ENCODE measurements at places on chromosomes 5 and 9.

DNA sequence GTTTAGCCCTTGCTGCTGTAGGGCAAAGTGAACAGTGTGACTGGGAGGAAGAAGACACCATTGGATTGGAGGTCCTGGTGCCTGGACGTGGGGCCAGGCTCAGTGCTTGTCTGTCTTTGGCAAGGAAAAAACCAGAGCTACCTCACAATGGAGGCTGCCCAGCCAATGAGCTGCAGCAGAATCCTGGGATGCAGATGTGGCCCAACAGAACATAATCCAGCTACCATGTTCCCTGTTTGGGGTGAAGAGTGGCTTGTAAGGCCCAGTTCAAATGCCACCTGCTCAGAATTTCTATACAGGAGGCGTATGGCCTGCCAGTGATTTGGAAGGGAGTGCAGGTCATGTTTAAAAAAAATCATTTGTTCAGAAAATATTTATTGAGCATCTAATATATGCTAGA is at the start of gene SLC36A3:
Gene SLC36A3, minus strand, starts transcription at position 101 of the 400 bp plus-strand sequence. CDS start 412 bp downstream, outside the sequence.
- no peak for DNase-seq

DNA sequence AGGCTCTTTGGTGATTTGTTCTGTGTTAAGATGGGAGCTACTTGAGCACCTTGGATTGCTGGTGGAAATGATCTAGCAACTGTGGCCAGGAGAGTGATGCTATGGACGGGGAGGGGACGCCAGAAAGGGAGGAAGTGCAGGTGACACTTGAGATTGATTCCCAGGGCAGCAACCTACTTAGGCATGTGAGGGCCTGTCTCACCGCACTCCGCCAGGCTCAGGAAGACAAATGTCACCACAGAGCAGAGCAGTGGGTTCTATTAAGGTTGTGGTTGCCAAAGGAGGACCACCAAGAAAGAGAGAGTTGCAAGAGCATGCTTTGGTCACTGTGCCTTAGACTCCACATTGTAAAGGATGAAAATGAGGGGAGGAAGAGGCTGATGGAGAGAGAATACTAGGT is 404.3 kb downstream of the IRX1 start:
- DNase-seq = no peak

GRCh38 chr5:74919487-74919886 is 53.3 kb upstream of the FAM169A start:
- DNase-seq = peak; percentile 46

DNA sequence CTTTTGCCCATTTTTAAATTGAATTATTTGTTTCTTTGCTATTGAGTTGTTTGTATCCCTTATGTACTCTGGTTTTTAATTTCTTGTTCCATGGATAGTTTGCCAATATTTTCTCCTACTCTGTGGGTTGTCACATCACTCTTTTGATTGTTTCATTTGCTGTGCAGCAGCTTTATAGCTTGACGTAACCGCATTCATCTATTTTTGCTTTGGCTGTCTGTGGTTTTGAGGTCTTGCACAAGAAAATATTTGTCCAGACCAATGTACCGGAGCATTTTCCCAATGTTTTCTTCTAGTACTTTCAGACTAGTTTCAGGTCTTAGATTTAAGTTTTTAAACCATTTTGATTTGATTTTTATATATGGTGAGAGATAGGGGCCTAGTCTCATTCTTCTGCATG is 36.2 kb upstream of the ZNF366 start:
- DNase-seq = no peak

GRCh38 chr5:170316937-170317336 is 19.4 kb upstream of the LCP2 start:
- no peak for DNase-seq

GRCh38 chr5:133838286-133838685 is 130.1 kb downstream of the C5orf15 start:
- DNase-seq = no peak

DNA sequence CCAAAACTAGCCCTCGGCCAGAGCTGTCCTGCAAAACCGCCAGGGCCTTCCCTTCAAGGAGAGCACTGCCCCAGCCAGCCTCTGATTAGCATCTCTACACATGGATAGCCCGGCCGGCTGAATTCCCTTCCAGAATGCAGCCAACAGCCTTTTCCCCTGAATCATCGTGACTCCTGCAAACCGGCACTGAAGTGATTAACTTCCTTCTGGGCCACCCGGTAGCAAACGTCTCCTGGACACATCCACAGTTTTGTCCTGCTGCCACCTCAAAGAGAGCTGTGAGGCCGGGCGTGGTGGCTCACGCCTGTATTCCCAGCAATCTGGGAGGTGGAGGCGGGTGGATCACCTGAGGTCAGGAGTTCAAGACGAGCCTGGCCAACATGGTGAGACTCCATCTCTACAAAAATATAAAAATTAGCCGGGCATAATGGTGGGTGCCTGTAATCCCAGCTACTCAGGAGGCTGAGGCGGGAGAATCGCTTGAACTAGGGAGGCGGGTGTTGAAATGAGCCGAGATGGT is 21.1 kb upstream of the EEIG1 start:
- no peak for DNase-seq

DNA sequence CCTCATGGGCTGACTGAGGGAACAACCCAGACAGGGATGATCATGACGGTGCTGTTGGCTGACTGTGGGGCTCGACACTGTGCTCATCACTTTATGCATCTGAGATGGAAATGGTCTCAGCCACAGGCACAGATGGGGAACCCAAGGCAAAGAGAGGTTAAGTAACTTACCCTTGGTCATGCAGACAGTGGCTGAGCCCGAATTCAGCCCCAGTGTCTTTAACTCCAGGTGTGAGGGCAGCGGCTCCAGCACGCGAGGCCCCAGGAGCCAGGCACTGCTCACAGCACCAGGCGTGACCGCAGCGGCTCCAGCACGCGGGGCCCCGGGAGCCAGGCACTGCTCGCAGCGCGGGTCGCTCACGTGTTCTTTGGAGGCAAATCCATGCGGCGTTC is 45.3 kb upstream of the FCN1 start:
- no peak for DNase-seq

DNA sequence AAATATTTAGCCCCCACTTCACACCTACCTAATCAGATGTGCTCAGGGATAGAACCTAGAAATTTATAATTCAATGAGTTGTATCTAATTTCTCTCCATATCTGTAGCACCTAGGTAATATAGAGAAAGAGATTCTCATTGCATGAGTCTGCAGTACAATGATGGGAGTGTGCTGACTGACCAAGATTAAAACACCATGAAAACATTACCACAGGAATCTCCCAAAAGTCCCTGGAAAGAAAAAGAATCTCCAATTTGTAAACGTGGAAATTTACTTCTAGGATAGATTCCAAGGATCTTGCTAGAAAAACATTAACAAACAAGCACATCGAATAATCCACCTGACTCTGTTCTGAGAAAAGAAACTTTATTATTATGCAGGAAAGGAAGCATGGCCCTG is 45.0 kb upstream of the DMRTA1 start:
- DNase-seq = no peak

GRCh38 chr9:13570068-13570974 is 290.8 kb upstream of the MPDZ start:
- DNase-seq = peak; percentile 0

- no peak for DNase-seq
These were observed 48.6 kb downstream of the CARTPT start for GRCh38 chr5:71767661-71768060.

- no peak for DNase-seq
These were observed 98.4 kb upstream of the NREP start for GRCh38 chr5:111855356-111855755.

DNA sequence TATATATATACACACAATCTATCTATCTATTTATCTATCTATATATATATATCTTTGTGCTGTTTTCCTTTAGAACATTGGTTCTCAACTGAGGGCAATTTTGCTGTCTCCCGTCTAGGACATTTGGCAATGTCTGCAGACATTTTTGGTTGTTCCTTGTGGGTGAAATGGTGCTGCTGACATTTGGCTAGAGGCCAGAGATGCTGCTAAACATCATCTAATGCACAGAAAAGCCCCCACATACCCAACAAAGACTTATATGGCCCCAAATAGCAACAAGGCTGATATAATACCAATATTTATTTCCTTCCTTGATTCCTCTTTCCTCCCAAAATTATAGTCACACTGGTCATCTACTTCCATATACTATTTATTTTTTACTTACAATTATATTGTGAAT is 197.5 kb downstream of the TRPM3 start:
- DNase-seq = no peak

GRCh38 chr5:56973473-56973872 is 21.6 kb upstream of the MIER3 start:
- no peak for DNase-seq

GRCh38 chr9:103789686-103790085 is 304.4 kb upstream of the SMC2 start:
- DNase-seq = peak; percentile 14

DNA sequence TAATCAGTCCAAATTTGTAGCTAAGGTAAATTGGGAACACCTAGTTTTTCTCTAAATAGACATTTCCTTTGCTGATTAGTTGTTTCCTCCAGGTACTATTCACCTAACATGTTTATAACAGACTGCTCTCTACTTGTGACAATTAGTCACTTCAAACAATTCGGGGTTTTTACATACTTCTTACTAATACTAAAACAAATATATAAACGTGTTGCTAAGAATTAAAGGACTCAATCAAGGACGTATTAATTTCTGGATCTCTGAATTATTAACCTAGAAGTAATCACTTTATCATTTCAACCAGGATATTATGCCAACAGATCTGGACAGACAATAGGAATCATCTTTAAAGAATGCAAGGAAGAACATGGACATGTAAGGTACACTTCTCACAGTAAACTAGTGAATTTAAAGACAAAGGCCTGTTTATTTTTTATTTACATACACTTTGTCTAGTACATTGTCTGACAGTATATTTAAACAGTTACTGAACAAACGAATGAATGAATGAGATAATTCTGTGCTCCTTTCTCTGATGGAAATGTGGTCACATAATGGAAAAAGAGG is 22.3 kb downstream of the PJA2 start:
- DNase-seq = no peak

DNA sequence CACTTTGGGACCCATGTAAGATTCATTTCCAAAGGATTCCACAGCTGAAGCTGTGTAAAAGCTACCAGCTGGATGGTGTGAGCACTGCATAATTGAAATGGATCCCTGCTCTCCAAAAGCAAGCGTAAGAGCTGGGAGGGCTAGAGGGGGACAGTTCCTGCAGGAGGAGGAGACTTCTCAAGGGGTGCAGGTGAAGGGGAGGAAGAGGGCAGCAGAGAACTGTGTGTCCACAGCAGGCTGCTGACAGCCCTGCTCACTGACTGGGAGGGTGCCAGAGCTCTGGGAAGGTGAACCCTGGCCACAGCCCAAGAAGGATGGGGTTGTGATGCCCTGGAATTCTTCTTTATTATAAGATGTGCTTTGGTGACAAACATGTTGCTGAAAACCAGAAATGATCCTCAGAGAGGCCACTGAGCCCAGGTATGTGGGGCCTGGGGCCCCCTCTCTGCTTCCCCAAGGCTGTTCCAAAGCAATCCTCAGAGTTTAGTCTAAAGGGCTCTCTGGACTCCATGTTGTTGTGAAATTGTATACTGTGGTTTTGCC is 112.8 kb upstream of the SLC25A48 start:
- DNase-seq = no peak

All from NCI-H2171 treated with DMSO at 0.1 percent for 48 hours (cell line).